Activated T-cell treated with anti-CD3 and anti-CD28 coated beads, Interleukin-2, amount 50 U/mL, for 24 hours (primary cell): ENCODE measurements at places on chromosomes 12 and 14.

DNA sequence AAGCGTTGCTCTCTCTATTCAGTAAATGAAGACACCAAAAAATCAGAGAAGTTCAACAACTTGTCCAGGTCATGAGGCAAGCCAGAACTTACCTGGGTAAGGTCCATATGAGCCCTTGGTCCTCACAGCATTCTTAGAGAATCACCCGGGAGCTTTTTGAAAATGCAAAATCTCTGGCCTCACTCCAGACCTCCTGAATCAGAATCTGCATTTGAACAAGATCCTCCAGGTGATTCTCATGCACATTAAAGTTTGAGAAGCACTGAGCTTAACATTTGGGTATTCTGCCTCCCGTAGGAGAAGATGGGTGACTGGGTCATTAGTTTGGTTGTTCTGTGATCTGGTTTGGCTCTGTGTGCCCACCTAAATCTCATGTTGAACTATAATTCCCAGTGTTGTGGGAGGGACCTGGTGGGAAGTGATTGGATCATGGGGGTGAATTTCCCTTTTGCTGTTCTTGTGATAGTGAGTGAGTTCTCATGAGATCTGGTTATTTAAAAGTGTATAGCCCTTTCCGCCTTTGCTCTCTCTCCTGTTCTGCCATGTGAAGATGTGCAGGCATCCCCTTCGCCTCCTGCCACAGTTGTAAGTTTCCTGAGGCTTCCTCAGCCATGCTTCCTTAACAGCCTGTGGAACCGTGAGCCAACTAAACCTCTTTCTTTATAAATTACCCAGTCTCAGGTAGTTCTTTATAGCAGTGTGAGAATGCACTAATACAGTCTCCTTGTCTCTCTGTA lies 221.2 kb downstream of the RAD51B start:
- DNase-seq: no peak

GRCh38 chr14:32043624-32044023 lies 33.5 kb upstream of the ARHGAP5 start:
- no peak for DNase-seq

GRCh38 chr14:70642303-70643235 lies 853 bp downstream of the TTC9 start:
- peak; percentile 72 for DNase-seq

GRCh38 chr14:37047226-37047625 lies 125.2 kb downstream of the SLC25A21 start:
- DNase-seq: no peak

DNA sequence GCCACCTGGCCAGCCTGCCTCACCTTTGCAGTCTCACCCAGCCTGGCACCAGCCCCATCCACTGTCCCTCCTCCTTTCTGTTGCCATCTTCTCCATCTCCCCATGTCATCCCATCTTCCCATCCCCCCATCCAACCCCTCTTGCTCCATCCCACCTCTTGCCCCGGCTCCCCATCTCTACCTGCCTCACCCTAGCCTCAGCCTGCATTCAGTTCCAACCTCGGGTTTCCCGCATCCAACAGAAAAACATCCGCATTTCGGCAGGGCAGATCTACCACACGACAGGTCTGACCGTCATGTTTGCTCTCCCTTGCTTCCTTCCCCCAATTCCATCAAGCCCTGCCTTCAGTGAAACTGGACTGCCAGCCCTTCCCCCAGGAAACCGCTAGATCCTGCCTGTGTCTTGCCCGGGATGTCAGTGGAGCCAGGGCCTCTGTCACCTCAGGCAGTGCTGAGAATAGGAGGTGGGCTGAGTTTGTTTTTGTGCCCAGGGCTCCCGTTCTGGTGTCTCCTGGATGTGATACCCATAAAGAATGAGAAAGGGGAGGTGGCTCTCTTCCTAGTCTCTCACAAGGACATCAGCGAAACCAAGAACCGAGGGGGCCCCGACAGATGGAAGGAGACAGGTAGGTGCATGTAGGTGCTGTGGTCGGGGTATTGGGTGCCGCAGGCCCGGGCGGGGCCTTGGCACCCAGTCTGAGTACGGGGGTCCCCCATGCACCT lies 2.5 kb downstream of the KCNH3 start:
- no peak for DNase-seq

DNA sequence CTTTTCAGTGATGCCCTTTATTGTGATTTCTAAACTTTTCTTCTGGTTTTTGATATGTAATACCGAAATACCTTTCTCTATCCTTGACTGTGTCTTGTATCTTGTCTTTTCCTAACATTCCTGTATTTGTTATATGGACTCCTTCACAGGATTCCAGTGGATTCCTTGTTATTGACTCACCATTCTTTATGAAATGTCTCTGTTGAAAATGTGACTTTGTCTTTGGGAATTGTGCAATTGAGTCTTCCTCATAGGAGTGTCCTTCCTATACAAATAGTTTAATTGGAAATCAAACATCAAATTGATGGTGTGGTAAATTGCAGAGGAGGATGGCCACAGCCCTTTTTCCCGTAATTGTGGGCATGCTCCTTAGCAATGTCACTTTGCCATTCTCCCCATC lies 296.6 kb upstream of the KITLG start:
- no peak for DNase-seq

DNA sequence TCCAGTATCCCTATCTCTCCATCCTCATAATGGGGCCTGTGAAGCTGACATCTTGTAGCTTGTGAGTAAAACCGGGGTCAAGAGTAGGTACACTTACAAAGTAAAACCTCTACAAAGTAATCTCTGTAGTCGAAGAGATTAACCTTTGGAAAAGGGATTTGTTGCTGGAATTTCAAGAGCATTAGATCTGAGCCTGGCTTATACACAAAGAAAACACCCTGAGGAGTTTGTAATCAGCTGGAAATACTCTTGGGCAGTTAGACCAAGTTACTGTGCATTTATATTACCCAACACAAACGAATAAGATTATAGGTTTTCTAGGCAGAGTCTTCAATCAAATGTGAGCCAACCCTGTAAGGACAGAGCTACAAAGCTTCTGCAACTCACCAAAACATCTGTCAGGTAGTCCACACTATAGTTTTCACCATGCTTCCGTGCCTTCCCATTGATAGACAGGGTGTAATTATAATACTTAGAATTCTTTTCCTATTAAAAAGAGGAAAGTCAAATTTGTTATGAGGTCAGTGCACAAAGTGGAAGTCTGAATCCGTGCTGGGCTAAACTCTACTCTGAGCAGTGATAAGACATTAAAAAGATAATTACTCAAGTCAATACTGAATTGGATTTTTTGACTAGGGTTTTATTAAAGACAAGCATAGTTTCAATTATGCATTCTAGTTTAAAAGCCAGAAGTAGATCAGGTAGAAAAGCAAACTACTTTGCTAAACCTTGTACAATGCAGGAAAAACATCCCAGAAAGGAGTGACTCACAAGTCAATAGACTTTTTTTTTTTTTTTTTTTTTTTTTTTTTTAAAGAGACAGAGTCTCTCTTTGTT lies 14.6 kb downstream of the GNS start:
- DNase-seq: no peak

- no peak for DNase-seq
Observed at GRCh38 chr12:124898923-124899294, 15.5 kb downstream of the UBC start.

DNA sequence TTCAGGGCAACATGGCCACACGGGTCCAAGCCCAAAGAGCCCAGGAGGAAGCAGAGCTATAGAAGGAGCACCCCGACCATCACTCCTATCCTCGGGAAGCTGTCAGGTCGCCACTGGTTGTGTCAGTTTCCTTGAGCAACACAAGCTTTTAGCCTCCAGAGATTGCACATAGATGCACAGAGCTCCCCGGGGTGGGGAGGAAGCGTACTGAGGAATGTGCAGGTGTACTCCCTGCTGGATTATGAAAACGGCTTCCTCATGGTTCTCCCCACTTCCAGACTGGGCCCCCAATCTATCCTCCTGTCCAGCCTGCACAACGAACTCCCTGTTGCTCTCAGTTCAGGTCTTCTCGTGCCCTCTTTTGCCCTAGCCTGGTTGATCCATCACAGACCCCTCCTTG lies 30.3 kb upstream of the IRF2BPL start:
- DNase-seq: no peak

DNA sequence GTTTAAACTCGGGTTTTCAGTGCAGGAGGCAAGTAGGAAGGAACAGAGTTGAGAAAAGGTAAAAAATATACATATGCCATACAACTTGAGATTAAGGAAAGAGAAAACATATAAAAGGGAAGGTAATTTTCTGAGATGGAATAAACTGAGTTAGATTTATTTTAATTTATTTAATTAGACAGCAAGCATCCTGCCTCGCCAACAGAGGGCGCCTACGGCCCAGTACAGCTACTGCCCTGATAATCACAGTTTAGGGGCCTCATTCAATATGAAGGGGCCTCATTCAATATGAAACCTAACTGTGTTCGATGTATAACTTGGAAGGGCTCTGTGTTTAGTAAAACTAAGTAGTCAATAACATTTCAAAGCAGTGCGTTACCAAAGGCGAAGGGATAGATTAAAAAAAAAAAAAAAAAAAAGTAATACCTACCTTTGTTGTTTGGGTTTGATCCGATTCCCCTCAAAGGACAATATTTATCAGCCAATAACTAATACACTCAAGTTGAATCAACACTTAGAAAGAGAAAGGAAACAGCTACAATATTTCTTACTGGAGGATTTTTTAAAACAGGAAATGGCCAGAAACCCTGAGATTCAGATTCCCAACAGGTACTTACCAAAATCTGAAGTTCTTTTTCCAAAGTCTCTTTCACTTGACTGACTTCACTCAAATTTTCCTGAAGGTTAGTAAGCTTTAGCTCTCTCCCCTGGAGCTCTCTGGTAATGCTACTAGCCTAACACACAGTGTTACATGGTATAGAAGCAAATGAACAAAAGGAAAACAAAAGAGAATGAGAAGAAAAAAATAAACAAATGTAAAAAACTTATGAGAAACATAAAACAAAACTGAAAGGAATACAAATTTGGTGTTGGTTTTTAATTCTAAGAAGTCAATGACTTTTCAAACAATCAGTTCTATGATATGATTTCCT lies 70.0 kb upstream of the VPS33A start:
- peak; percentile 55 for DNase-seq

DNA sequence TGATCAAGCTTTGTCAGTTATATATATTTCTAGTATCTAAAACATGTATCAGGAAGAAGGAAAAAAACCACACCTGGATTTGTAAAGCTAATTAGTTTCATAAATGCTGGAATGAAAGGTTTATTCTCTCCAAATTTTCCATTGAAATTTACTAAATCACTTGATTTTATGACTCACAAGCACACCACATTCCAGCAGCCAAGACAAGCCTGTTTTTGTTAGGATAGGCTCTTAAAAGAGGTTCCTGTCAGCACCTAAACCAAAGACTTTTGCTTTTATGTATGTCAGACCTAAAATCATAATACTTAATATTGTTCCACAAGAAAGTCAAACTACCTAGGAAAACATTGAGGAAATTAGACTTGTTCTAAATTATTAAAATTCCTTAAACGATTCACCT lies 85.3 kb upstream of the PAWR start:
- no peak for DNase-seq

GRCh38 chr14:21257394-21257909 lies 11.8 kb downstream of the HNRNPC start:
- no peak for DNase-seq

GRCh38 chr12:79634957-79635471 lies 55.8 kb downstream of the PAWR start:
- DNase-seq: no peak

- DNase-seq: no peak
Observed at GRCh38 chr12:48104531-48104930, 1.3 kb downstream of the SENP1 start.

DNA sequence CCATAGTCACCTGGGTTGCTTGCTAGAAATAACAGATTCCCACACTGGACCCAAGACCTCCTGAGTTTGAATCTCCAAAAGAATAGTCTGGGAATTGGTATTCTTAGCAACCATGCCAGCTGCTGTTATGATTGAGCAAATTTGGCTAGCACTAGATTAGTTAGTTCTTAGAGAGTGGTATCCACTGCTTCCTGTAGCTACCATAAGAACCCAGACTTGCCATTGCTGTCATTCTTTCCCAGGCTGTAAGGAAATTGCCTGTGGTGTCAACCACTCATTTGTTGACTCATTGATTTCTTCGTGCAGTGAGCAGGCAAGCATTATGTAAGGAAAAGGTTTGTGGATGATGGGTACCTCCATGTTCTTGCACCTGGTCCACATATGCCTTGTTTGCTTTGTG lies 201.8 kb upstream of the RGS6 start:
- DNase-seq: no peak

DNA sequence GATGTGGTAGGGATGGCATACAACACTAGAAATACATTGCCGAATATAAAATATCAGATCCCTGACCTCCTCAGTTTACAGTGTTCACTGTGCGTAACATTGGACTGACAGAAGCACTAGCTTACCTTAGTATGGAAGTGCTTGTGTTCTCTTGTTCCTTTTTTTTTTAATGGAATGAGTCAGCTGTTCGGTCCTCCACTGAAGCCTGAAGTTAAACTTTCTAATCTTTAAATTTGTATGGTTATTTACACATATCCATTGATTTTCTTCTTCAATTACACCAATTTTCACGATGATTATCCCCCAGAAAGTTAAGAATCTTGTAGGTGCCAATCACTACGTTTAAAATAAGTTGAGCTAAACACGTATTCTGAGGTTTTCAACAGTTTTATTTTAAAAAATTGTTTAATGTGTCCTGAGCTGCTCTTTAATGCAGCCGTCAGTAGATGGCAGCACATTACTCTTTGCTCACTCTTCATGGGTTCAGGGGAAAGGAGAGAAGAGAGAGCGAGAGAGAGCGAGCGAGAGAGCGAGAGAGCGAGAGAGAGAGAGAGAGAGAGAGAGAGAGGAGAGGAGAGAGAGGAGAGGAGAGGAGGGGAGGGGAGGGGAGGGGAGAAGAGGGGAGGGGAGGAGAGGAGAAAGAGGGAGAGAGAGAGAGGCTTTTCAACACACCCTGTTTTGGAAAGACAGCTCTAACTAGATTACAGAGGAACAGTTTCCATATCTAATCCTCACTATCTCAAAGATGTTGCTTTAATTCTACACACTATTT lies 134.7 kb upstream of the SCAF11 start:
- peak; percentile 36 for DNase-seq

- DNase-seq: no peak
Observed at GRCh38 chr14:39268393-39268792, 34.7 kb downstream of the MIA2 start.

GRCh38 chr12:97924122-97924521 lies 461.5 kb downstream of the RMST start:
- DNase-seq: no peak

- DNase-seq: no peak
Observed at GRCh38 chr12:2651068-2651965, 143.5 kb upstream of the FKBP4 start.

DNA sequence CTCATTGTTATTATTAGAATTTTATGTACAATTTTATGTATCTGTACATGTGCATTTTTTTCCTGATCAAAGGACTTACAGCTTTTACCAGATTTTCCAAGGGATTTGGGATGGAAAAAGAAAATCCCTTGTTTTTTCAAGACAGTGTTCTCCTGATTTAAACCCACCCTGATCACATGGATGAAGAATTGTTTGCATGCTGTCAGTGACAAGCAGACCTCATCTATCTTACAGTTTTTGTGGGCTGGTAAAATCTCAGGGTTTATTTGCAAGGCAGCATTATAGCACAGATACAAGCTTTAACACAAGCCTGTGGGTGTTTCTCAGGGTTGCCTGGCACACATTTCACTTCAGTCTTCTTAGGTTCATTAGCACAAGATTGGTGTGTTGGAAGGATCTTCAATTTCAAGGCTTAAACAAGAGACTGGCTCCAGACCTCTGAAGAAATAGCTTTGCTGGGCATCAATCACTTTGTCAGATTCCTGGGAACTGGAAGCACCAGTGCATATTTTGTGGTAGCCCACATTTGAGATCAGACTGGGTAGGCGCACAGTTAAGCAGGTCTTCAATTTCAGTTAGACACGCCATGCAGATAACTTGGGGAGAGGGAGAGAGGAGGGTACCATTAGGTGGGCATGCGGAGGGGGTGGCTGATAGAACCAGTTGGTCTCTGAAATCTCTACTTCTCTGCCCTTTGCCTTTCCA lies 118.0 kb downstream of the TBX5 start:
- DNase-seq: no peak
